NCI-H524 treated with DMSO at 0.1 percent for 48 hours (cell line): ENCODE measurements at places on chromosomes 12 and 14.

DNA sequence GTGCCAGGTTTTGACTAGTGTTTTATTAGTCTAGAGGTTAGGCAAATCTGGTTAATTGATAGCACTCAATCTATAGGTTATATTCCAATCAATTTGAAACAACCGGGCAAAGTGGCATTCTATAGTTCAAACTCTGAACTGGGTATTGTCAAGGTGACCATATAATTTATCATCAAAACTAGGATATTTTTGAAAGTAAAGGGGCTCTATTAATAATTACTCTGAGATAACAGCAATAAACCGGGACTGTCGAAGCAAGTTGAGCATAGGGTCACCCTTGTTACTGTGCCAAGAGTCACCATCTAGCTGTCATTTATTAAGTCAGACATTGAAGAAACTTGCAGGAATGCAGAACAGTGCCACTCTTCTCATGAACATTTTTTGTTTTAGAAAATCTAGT is 321.2 kb downstream of the RAD51B start:
- no peak for DNase-seq

DNA sequence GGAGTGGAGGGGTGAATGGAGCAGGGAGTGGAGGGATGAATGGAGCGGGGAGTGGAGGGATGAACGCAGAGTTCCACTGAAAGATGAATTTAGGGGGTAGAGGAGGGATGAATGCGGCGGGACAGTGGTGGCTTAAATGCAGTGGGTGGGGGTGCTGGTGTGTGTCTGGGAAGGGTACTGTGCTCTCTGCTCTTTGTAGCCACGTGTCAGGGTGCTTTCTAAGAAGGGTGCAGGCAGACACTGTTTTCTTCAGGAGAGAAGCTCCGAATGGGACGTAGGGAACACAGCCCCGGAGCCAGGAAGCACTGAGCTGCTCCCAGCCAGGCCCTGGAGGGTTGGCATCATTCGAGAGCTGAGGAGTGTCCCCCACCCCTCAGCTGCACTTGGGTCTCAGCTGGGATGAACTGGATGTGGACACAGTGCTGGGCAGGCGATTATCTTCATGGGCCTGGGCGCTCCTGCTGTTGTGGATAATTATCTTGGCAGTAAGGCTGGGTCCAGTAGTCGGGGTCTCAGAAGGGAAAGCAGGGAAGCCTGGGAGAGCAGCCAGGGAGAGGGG is 9.5 kb upstream of the CEP170B start:
- DNase-seq = no peak

DNA sequence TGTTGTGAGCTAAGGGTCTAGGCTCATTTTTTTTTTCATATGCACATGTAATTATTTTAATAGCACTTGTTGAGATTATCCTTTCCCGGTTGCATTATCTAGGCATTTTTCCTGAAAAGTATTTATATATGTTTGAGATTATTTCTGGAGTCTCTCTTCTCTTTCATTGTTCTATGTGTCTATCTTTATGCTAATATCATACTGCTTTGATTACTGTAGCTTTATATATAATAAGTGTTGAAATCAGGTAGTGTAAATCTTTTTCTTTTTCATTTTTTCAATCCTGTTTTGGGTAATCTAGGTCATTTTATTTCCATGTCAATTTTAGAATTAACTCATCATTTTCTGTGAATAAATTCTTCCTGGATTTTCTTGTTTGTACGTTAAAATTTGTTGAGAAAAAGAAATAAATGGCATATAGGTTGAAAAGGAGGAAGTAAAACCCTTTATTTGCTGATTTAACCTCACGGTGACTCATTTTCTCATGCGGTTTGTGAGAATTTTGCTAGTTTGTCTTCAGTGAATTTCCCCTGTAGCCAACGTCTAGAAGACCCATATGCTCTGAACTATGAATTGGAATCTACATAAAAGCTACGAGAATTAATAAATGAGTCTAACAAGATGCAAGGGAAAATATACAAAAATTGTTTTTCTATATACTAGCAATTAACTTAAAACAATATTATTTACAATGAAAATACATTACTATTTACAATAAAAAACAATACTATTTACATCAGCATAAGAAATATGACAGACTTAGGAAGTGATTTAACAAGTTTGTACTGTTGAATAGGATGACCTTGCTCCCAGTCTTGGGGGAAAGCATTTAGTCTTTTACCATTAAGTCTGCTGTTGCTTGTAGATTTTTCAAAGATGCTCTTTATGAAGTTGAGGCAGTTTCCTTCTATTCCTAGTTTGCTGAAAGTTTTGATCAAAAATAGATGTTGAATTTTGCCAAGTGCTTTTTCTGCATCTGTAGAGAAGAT is 105.0 kb downstream of the SNAPC1 start:
- DNase-seq = no peak

- no peak for DNase-seq
These were observed 173.8 kb downstream of the TBX5 start for GRCh38 chr12:114232187-114232586.

DNA sequence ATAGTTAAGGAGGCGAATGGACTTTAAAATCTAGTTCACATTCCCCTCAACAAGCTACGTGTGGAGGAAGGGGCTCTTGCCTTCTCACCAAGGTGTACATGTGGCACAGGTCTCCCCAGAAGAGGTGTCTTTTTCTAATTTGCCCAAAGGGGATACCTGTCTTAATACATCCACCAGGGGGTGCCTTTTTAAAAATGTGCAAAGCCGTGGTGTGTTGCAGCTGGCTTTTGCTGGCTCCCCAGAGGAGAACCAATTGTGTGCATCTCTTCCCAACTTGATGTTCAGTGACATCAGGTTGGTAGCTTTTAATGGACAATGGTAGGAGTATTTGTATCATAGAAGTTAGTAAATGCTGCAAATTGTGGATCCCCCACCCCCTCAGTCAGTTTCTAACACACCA is 33.8 kb downstream of the CREBL2 start:
- no peak for DNase-seq

GRCh38 chr12:96516472-96517430 is 27.4 kb downstream of the CFAP54 start:
- DNase-seq = no peak

- no peak for DNase-seq
These were observed 646.2 kb upstream of the FOXG1 start for GRCh38 chr14:28120391-28120790.

DNA sequence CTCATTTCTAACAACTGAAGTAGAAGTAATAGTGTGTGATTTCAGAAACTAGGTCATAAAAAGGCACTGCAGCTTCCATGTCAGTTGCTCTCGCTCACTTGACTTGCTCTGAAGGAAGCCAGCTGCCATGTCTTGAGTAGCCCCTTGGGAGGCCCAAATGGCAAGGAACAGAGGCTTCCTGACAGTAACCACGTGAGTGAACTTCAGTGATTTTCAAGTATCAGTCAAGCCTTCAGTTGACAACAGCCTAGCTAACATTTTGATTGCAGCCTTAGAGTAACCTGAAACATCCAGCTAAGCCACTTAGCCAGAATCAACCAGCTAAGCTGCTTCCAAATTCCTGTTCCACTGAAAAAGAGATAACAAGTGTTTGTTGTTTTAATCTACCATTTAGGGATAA is 26.7 kb downstream of the TOGARAM1 start:
- peak; percentile 99 for DNase-seq

DNA sequence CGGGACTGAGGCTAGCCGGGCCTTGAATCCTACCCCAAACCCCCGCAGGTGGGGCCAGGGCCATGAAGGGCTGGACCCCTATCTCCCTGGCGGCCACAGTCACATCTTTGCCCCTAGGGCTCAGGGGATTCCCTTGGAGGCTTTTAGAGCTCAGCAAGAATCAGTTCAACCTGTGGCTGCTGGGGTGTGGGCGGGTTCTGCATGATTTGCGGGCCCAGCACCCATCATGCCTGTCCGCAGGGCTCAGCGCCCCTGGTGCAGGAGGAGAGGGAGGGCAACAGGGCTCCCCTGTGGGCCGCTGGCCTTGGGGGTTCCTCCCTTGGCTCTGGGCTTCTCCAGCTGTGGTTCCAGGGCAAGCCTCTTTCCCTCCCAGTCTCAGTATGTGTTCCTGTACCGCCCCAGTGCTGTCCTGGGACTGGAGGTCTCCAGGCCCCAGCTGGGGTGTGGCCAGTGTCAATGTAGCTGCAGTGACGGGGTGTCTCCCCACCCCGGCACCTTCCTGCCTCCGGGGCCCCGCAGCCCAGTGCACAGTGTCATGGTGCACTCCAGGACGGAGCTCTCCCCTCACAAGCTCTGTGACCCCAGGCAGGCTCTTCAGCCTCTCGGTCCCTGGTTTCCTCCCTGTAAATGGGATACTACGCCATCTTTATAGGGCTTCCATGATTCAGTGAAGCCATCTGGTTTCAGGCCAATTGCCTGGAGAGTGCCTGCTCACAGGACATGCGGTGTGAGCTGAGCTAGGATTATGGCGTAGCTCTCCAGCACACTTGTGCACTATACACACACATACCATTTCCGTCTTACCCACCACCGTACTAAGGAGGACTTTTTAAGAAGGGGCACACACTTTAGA is 9.9 kb upstream of the LBHD2 start:
- no peak for DNase-seq

DNA sequence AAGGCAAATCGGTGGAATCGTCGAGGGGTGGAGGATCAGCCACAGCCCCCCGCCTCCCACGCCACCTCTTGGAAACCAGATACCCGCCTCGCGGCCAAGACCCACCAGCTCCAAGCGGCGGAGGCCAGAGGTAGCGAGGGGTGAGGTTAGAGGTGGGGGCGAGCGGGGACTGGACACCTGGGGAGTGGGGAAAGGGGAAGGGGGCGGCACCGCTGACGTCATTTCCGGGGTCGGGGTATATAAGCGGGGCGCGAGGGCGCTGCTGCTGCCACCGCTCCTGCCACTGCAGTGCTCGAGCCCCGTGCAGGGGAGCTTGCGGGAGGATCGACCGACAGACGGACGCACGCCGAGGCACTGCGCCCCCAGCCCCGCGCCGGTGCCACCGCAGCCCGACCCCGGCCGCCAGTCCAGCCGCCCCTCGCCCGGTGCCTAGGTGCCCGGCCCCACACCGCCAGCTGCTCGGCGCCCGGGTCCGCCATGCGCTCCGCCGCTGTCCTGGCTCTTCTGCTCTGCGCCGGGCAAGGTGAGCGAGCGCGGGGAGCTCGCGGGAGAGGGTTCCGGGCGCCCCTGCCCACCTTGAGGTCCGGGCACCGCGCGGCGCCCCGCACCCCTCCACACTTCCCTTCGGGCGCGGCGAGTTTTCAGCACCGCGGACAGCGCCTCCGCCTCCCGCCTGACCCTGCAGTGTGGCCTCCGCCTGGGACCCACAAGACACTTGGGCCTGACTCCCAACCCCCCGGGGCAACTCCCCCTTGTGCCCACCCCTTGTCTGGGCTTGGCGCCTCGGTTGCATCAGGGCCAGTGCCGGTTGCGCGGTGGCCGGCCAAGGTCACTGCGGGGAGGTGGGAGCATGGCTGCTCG is at the start of gene CHGA:
Gene CHGA, plus strand, starts transcription at position 268 of the 861 bp plus-strand sequence. Its CDS starts 210 bp downstream, at position 478.
- DNase-seq = peak; percentile 54

- no peak for DNase-seq
These were observed 53.0 kb upstream of the FUT8 start for GRCh38 chr14:65359503-65359902.

- no peak for DNase-seq
These were observed 299.8 kb downstream of the NRXN3 start for GRCh38 chr14:78469947-78470346.

- no peak for DNase-seq
These were observed 12.4 kb downstream of the SMIM41 start for GRCh38 chr12:52091869-52092268.
